Uterus (tissue), 4 donors: ENCODE measurements at places on chromosomes 6 and 20.
A peak's percentile ranks its signal among the peaks of the same experiment; 100 is the strongest.

- no peak for DNase-seq
Observed at GRCh38 chr6:10479939-10480700, 41.0 kb upstream of the GCNT2 start.

DNA sequence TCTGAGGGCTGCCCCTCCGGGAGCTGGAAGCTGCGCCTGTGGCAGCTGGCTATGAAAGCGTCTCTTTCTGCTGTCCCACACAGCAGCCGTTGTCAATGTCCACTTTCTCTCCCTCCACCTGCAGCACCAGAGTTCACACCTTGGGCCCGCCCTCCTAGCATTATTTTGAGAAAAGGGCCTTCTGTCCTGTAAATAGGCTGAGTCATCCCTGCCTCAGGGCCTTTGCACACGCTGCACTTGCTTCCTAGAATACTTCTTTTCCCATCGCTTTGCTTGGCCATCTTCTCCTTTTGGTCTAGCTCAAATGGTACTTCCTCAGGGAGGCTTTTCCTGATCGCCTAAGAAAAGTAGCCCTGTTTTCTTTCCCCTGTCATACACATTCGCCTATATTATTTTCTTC, 69.3 kb upstream of the ZNFX1 start:
- no peak for DNase-seq

DNA sequence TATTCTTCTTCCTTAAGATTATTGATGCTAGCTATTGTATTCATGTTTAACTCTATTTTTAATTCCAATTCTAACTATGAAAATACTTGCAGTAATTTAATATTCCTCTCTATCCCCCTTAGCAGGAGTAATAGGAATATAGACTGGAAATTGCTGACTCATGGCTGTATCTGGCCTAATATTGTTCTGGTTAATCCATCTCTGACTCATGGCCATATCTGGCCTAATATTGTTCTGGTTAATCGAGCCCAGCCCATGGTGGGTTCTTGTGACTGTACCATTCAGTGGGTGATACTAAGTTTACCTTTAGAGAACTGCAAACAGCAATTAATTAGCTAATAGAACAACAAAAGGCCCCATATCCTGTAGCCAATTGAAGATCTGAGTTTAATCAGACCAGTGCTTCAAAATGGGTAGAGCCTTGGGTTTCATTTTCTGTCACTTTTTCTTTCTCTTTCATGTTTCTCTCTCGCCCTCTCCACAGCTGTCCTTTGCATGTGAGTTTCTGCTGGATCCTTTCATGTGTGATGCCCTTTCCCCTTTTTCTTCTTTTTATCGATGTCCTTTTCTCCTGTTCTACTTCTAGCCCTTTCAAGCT, 50.6 kb downstream of the SLC22A3 start:
- no peak for DNase-seq

- DNase-seq = peak; percentile 53
Observed at GRCh38 chr6:132798869-132799538, 567 bp upstream of the SLC18B1 start.

GRCh38 chr6:120478650-120479049, 855.6 kb downstream of the TBC1D32 start:
- DNase-seq = no peak

DNA sequence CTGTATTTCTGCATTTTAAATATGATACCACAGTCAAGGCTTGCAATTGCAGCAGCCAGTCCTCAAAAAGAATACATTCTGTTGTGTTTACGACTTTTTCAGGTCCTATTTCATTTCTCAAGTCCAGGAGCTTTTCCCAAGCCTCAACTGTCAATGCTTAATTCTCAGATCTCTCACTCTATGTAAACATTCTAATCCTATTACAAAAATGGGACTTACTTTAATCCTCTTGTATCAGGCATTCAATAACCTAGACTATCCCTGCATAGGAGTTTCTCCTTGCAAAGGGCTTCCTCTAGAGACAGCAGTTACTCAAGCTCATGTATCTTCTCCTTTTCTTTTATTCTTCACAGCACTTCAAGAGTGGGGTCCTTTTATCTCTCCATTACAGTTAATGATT, 1293.0 kb downstream of the GRIK2 start:
- no peak for DNase-seq

- no peak for DNase-seq
Observed at GRCh38 chr6:11196511-11197174, 35.8 kb downstream of the NEDD9 start.

DNA sequence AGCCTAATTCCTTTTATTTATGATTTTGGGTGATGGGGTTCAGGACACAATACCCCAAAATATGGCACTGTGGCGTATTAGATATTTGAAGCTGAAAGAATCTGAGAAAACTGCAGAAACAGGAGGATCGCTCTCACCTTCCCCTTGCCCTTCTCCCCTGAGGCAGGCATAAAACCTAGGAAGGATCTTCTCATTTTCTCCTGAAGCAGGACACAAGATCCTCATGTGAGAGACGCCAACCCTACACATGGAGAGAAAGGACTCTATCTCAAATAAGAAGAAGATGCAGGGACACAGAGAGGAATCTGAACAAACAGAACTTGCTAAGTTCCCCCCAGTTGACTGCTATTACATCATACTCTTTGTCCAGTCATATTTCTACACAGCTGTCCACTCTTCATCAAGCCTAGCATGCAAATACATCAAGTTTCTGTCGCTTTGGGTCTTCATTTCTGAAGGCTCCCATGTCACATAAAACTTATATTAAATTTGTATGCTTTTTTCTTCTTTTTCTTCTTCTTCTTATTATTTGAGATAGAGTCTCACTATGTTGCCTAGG, 109.0 kb downstream of the DTNBP1 start:
- DNase-seq = no peak

- no peak for DNase-seq
Observed at GRCh38 chr20:23253524-23253923, 97.1 kb upstream of the NXT1 start.

- no peak for DNase-seq
Observed at GRCh38 chr20:39076958-39077357, 114.8 kb downstream of the DHX35 start.

GRCh38 chr6:35294308-35294945, 3.2 kb upstream of the DEF6 start:
- no peak for DNase-seq
